ENCODE measurements at places on chromosomes 6 and 20. TPM values are rescaled to one million over a fixed set of nuclear protein-coding genes. Genes with fewer than 3 reads are reported as not detected.

Gene OPRL1
- total RNA-seq = 2.7 TPM

Gene RIPOR3
- 6.3 TPM for total RNA-seq

DNA sequence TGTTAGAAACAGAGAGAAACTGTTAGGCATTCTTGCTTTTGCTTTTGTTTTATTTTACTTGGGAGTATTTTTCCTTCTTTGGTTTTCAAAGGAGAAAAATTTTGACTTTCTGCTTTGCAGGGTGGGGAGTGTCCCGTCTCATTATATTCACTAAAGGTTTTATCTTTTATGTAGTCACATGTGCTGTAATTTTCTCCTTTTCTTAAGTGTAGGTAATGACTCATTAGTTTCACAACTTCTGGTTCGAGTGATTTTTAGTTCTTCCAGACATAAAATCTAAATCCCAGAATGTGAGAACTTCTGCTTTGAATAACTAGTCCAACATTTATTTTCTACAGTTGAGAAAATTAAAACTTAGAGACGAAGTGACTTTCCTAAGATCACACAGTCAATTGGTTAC is 37.7 kb downstream of the ADGRF1 start:
- DNase-seq = no peak

Gene MCM8
- total RNA-seq = 22.4 TPM

DNA sequence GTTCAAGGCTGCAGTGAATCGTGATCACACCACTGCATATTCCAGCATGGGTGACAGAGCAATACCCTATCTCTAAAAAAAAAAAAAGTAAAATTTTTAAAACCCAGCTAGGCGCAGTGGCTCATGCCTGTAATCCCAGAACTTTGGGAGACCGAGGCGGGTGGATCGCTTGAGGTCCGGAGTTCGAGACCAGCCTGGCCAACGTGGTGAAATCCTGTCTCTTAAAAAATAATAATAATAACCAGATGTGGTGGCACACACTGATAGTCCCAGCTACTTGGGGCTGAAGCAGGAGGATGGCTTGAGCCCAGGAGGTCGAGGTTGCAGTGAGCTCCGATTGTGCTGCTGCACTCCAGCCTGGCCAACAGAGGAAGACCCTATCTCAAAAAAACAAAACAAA is 13.5 kb downstream of the MTG2 start:
- DNase-seq = no peak

DNA sequence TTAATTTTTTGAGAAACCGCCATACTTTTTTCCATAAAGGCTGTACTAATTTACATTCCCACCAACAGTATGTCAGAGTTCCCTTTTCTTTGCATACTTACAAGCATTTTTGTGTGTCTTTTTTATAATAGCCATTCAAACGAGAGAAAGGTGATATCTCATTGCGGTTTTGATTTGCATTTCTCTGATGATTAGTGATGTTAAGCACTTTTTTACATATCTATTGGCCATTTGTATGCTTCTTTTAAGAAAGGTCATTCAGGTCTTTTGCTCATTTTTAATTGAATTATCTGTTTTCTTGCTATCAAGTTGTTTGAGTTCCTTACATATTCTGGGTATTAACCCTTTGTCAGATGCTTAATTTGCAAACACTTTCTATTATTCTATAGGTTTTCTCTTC is 176.1 kb upstream of the UFL1 start:
- DNase-seq = no peak

DNA sequence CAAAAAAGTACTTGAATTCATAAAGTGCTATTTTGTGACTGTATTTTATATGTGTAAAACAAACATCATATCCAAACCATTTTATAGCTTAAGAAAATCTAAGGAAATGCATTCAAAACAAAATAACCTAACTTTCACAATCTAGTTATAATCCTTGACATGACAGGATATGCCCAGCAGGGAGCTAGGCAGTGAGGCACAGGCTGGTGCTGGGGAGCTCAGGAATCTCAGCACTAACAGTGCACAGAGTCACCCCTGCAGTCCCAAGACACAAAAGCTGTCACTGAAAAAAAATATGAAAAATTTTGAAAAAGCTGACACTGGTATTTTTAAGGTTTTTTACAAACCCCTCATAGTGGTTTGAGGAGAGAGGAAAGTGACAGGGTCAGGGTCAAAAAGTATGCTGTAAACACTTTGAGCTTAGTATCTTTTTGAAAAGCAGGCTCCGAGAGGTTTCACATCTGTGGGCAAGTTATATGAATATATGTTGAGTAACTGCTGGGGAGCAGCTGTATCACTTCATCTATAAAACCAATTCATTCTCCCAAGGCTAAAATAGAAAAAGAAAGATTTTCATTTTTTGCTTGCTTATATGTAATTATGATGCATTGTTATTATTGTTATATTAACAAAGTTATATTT is 24.1 kb downstream of the LGSN start:
- no peak for DNase-seq

GRCh38 chr20:31845300-31845863 is at the start of gene FOXS1:
TSS of gene FOXS1 (minus strand) at chr20:31845604. CDS start at chr20:31845542, 62 bp downstream.
- no peak for DNase-seq

- DNase-seq = no peak
These were observed 164.4 kb downstream of the CDKAL1 start for GRCh38 chr6:20698675-20699074.

DNA sequence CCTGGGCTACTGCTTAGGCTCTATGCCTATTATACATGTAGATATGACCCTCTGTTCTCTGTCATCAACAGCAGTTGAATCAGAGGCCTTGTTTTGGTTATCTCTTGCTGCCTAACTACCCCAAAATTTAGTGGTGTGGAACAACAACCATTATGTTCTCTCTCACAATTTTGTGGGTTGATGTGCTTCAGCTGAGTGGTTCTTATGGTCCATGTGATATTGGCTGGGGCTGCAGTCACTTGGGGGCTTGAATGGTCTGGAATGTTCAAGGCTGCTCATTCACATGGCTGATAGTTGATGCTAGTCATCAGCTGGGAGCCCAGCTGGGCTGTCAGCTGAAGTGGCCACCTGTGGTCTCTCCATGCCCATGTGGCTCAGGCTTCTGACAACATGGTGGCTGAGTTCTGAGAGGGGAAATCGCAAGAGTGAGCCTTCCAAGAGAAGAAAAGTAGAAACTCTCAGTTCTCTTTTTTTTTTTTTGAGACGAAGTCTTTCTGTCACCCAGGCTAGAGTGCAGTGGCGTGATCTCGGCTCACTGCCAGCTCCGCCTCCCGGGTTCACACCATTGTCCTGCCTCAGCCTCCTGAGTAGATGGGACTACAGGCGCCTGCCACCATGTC is 47.8 kb downstream of the SHLD1 start:
- DNase-seq = no peak

Gene CDC5L
- 24.0 TPM for total RNA-seq

Gene MAFB
- not detected for total RNA-seq

- peak; percentile 72 for DNase-seq
These were observed 21.5 kb upstream of the NTSR1 start for GRCh38 chr20:62686869-62687830.

GRCh38 chr6:3324262-3324942 is 65.7 kb downstream of the PSMG4 start:
- DNase-seq = no peak
